ENCODE measurements at places on chromosomes 13 and 19.

DNA sequence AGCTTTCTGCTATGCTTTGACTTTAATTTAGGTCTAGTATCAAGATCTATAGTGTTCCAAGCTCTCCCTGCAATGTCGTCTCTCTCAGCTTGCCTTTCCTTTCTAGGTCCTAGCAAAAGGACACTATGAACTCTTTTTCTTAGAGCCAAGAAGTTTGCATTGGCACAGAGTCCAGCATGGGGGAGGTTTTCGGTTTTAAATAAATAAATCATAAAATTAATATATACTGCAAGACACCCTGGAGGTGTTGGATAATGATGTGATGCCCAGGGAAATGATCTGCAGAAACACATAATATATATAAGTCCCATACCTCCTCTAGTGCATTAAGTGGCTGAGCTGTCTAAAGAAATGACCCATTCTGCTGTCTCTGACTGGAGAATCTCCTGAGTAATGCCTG lies 316.4 kb upstream of the MAB21L1 start:
- no peaks in the 10 kb centered on the region for H3K36me3 ChIP-seq
- H3K4me3 ChIP-seq, result no peak overlapping the region
- H3K27me3 ChIP-seq, result no peaks in the 10 kb centered on the region
- no peak for DNase-seq
- H3K4me1 ChIP-seq, result no peaks in the 10 kb centered on the region

DNA sequence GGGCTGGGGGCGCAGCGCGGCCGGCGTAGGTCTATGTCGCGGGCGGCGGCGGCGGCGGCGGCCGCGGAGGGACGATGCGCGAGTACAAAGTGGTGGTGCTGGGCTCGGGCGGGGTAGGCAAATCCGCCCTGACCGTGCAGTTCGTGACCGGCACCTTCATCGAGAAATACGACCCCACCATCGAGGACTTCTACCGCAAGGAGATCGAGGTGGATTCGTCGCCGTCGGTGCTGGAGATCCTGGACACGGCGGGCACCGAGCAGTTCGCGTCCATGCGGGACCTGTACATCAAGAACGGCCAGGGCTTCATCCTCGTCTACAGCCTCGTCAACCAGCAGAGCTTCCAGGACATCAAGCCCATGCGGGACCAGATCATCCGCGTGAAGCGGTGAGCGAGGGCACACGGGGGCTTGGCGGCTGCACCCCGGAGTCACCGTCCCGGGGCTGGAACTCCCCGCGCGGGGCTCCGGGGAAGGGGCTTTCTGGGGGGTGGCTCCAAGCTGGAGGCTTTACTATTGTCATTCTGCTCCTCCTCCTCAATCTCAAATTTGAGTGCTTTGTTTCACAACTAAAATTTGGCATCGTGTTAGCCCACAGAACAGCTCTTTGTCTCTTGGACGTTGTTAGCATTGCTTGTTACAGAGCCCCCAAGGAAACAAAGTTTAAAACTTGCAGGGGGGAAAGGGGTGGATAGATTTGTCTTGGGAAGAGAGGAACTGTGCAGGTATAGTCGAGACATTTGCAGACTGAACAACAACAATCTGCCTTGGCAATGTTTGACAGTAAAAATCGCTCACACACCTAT lies 630 bp downstream of the RAP2A start:
- H3K4me1 ChIP-seq, result no peaks in the 10 kb centered on the region
- peak; percentile 61 for DNase-seq
- H3K27me3 ChIP-seq, result no peaks in the 10 kb centered on the region
- H3K27ac ChIP-seq, result peak overlapping the region; percentile 85
- H3K4me3 ChIP-seq, result peak overlapping the region; percentile 67

DNA sequence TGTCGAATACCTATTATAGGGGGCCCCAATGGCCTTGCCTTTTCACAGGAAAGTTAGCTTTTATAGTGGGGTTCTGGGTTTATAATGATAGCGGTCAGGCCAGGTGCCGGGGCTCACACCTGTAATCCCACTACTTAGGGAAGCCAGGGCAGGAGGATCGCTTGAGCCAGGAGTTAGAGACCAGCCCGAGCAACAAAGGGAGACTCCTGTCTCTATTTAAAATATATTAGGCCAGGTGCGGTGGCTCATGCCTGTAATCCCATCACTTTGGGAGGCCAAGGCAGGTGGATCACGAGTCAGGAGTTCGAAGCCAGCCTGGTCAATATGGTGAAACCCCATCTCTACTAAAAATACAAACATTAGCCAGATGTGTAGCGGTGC lies 7.3 kb downstream of the RPS11 start:
- H3K4me3 ChIP-seq, result no peak overlapping the region
- DNase-seq, result no peak
- H3K27me3 ChIP-seq, result no peaks in the 10 kb centered on the region

DNA sequence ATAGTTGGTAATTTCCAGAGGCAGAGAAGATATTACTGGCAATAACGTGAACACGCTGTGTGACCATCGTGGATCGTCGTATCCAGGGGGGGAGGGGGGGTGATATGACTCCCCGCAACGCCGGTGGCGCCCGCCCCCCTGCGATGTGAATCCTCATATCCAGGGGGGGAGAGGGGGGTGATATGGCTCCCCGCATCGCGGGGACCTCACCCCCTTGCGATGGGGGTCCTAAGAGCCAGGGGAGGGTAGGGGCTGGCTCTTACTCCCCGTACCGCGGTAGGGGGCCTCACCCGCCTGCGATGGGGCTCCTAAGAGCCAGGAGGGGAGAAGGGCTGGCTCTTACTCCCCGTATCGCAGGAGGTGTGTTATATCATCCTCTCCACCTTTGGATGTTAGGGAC lies 31.3 kb upstream of the RGCC start:
- DNase-seq, result no peak
- no peak overlapping the region for H3K4me3 ChIP-seq
- H3K36me3 ChIP-seq, result no peaks in the 10 kb centered on the region
- H3K4me1 ChIP-seq, result peaks cover 7% of the 10 kb centered on the region
- H3K27me3 ChIP-seq, result no peaks in the 10 kb centered on the region

- no peaks in the 10 kb centered on the region for H3K27me3 ChIP-seq
- no peaks in the 10 kb centered on the region for H3K36me3 ChIP-seq
- H3K4me3 ChIP-seq, result no peak overlapping the region
- no peaks in the 10 kb centered on the region for H3K4me1 ChIP-seq
- DNase-seq, result peak; percentile 57
Measured at GRCh38 chr13:111626371-111627305, 306.2 kb downstream of the TEX29 start.

All from right atrium auricular region (tissue), 2 donors.